Kidney (tissue), 22 donors: ENCODE measurements at places on chromosomes 5 and 9.

GRCh38 chr5:102930244-102930643 lies 175.1 kb downstream of the PAM start:
- DNase-seq: no peak

GRCh38 chr5:167721926-167722440 lies 569.5 kb upstream of the WWC1 start:
- DNase-seq: no peak

DNA sequence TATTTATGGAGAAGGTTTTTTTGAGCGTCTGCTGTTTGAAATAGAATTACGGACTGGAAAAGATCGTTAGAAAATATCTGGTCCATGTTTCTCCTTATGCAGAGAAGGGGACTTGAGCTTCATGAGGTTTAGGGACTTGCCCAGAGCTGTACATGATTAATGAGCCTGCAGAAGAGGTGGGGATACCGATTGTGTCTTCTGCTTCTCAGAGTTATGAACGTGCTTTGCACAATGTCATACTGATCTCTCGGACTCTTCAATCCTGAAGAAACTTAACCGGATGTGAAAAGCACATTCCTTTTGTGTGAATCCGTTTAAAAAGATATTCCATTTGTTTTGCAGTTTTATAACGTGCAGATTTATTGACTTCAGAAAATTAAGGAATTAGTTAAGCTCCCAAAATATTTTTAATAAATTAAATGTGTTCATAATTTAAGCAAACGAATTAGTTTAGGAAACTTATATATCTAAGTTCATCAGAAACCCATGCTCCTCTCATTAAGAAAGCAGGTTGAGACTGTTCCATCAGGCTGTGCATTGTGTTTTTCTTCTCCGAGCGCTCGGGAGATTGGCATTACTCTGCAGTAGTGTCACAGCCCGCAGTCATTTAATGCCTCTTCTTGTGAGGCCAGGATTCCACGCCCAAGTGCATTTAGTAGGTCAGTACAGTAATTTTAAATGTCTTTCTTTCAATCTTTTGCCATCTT lies 40.8 kb upstream of the MEF2C start:
- DNase-seq: no peak

DNA sequence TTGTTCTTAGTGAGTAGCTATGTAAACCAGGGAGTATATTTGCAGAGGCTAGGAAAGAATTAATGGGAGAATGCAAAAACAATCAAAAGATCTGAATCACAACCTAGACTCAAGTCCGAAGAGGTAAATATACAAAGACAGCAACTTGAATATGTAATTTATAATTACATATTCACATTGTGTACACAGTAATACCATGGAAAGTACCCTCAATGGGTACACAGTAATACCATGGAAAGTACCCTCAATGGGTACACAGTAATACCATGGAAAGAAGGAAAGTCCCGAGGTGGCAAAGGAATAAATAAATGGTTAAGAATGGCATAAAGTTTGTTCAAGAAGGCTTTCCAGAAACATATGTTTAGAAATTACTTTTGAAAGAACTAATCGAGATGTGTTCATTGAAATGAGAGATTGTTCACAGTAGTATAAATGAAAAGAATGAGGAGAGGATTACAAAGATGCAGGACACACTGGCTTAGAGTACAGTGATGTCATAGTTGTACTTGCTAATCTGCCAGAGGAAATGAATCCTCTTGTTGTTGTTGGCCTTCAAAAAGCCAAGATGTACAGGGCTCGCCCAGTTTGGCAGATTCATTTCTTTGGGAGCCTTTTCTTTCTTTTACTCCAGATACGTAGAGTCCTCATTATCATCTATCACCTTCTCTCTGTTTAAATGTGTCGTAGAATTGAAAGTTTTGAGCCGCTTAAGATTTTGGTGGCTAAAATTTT lies 116.0 kb downstream of the UNC13B start:
- DNase-seq: no peak

- no peak for DNase-seq
These were observed 2.1 kb downstream of the SH2D3C start for GRCh38 chr9:127776195-127776923.

- no peak for DNase-seq
These were observed 135.0 kb upstream of the FBN2 start for GRCh38 chr5:128673000-128673399.

- DNase-seq: no peak
These were observed 68.3 kb downstream of the CHSY3 start for GRCh38 chr5:129972465-129973141.

GRCh38 chr5:168809218-168809617 lies 230.1 kb upstream of the PANK3 start:
- no peak for DNase-seq

DNA sequence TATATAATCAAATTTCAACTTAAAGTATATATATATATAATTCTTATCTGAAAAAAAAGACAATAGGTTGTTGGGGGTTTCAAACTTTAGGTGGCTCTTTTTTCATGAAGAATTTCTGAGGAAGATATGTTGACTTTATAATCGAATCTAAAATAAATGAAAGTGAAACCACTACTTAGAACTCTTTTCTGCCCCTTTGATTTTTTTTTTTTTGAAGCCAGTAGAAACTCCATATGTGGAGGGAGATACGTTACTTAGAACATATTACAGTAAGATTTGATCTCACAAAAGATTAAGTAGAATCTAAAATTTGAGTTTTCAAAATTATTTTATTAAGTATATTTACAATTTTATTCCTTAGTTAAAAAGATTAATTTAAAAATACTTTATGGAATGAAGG lies 96.9 kb downstream of the ATG10 start:
- DNase-seq: no peak

DNA sequence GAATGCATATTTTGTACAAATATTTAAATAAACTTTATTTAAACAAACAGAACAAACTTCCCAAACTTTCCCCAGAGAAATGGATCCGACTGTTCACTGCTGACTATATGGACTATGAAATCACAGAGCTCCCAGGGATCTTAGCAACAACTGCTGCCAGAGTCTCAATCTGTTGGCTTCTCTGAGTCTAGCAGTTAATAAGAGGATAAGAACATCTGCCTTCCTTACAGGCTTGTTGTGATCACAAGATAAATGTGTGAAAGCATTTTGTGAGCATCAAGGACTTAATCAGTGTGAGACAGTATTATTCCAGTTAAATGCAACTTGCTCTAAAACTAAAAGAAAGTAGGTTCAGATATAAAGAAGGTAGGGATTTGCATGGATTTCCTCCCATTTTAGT lies 31.4 kb upstream of the MYOT start:
- no peak for DNase-seq

DNA sequence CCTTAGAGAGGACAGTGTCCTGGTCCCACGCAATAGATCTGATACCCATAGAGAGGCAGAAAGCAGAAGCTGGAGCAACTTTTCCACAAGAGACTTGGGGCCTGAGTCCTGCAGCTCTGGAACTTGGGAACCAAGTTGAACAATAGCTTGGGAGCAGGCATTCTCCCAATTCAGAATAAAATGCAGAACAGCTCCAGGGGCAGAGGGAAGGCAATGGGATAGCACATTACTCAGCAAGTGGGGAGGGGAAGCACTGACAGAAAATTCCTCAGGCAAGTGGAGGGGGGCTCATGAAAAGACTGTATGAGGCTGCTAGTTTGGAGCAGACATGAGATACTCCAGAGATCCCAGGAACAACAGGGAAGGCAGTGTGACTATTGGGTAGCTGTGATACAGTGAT lies 513.6 kb downstream of the HINT1 start:
- DNase-seq: no peak

GRCh38 chr9:133054194-133054890 lies 7.4 kb upstream of the CEL start:
- no peak for DNase-seq

GRCh38 chr5:156189628-156190027 lies 137.3 kb upstream of the SGCD start:
- no peak for DNase-seq

- DNase-seq: no peak
These were observed 105.6 kb downstream of the PSD2 start for GRCh38 chr5:139901251-139901575.

- no peak for DNase-seq
These were observed 293.1 kb upstream of the CDH6 start for GRCh38 chr5:30900367-30900766.
